ENCODE measurements at places on chromosomes 11 and 22. TPM values are rescaled to one million over a fixed set of nuclear protein-coding genes. Genes with fewer than 3 reads are reported as not detected.

The CD248 gene
- 95.2 TPM for total RNA-seq

The CEND1 gene
- not detected for total RNA-seq

The ALG8 gene
- 53.7 TPM for total RNA-seq

The RFPL2 gene
- 0.53 TPM for total RNA-seq

The WNT7B gene
- total RNA-seq, result 11.2 TPM

The C11orf87 gene
- 0.88 TPM for total RNA-seq

The MFRP gene
- total RNA-seq, result not detected

The KIRREL3 gene
- total RNA-seq, result 0.31 TPM

The FAM83F gene
- total RNA-seq, result 8.0 TPM

The OR51B5 gene
- total RNA-seq, result 1.1 TPM

The GAL gene
- 0.66 TPM for total RNA-seq

The NTM gene
- 3.9 TPM for total RNA-seq

The TRIM22 gene
- total RNA-seq, result 52.1 TPM

The INCENP gene
- 51.6 TPM for total RNA-seq

The MUC2 gene
- total RNA-seq, result 0.04 TPM

The PDGFB gene
- 14.7 TPM for total RNA-seq

The ABCC8 gene
- not detected for total RNA-seq

The PGR gene
- total RNA-seq, result 0.29 TPM

The ANGPTL5 gene
- not detected for total RNA-seq

The TYR gene
- total RNA-seq, result not detected

The ASCL2 gene
- total RNA-seq, result 0.36 TPM

The CALCB gene
- 0.11 TPM for total RNA-seq

The C22orf42 gene
- total RNA-seq, result not detected

The GGT1 gene
- 17.5 TPM for total RNA-seq

The PSMA1 gene
- total RNA-seq, result 129 TPM

The ARRB1 gene
- total RNA-seq, result 16.5 TPM

The ZNF215 gene
- total RNA-seq, result 2.8 TPM

The INPP5J gene
- total RNA-seq, result 10.8 TPM

The NPAS4 gene
- total RNA-seq, result 1.00 TPM

The KRTAP5-1 gene
- not detected for total RNA-seq

The BCO2 gene
- total RNA-seq, result 38.2 TPM

The ACCS gene
- total RNA-seq, result 58.3 TPM

The MARK2 gene
- 51.2 TPM for total RNA-seq

The SLC22A9 gene
- total RNA-seq, result not detected

The OR5B21 gene
- not detected for total RNA-seq

The OR4S1 gene
- not detected for total RNA-seq

Data from mesothelial cell of epicardium (in vitro differentiated cells).